ENCODE measurements at places on chromosomes 5 and 9.

GRCh38 chr5:90696153-90696552, 137.6 kb downstream of the ADGRV1 start:
- DNase-seq, result no peak

GRCh38 chr5:126998895-126999570, 31.3 kb downstream of the MARCHF3 start:
- no peak for DNase-seq

DNA sequence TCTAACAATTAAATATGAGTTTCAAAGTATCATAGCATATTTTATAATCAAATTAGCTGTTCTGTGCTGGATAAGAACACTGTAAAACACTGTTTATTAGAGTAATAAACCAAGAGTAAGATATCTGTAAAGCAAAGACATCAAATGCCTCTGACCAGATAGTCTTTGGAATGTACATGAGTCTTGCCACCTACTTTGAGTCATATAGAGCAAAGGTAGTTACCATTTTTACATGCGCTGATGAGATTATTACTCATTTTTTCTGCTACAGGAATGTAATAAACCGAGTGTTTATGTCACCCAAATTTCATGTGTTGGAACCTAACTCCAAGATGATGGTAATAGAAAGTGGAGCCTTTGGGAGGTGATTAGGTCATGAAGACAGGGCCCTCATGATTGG, 654.5 kb downstream of the CETN3 start:
- DNase-seq, result no peak

GRCh38 chr5:92952243-92952642, 628.8 kb downstream of the NR2F1-AS1 start:
- no peak for DNase-seq

GRCh38 chr5:96651948-96652753, 10.0 kb upstream of the CAST start:
- no peak for DNase-seq
